ENCODE measurements at places on chromosomes 6 and 20.

- DNase-seq, result no peak
Measured at GRCh38 chr20:17699931-17700351, at the start of gene BANF2. BANF2 (plus strand) TSS chr20:17699966; CDS start chr20:17725026, 25,060 bp downstream.

GRCh38 chr20:6582449-6582848 is 185.0 kb upstream of the BMP2 start:
- DNase-seq, result no peak

DNA sequence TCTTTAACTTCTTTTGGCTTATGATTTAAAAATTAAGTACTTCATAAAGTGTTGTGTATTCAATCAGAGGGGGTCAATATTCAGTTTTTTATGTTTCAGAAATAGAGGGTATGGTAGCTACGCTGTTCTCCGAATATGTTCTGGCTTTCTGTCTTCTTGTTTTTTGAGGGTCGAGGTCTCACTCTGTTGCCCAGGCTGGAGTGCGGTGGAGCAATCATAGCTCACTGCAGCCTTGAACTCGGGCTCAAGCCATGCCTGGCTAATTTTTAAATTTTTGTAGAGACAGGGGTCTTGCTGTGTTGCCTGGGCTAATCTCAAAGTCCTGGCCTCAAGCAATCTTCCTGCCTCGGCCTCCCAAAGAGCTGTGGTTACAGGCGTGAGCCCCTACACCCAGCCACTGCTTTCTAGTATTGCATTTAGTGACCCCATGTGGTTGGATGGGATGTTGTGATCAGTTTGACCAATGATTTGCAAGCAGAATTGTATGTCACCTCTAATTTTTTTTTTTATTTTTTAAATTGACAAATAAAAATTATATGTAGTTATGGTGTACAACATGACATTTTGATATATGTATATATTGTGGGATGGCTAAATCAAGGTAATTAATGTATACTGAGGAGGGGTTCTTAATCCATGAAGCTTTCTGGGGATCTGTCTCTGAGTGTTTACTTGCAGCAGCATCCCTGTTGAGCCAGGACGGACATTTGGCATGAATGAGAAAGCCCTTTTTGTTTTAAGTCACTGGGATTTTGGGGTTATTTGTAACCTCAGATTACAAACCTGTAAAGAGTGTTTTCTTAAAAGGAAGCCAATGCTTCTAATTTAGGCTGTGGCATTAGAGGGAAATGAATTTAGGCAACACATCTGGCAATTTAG is 38.5 kb upstream of the DEK start:
- no peak for DNase-seq

GRCh38 chr6:166119116-166119911 is 48.3 kb downstream of the TBXT start:
- no peak for DNase-seq

Data from pulmonary artery endothelial cell (primary cell).